CD8-positive, alpha-beta memory T cell (primary cell): ENCODE measurements at places on chromosomes 1 and 21. TPM values are rescaled to one million over a fixed set of nuclear protein-coding genes. Genes with fewer than 3 reads are reported as not detected.

The LAPTM5 gene
- polyA plus RNA-seq, result 589 TPM

The HSD3B1 gene
- not detected for polyA plus RNA-seq

The ELAPOR1 gene
- 15.7 TPM for polyA plus RNA-seq

The TRIM67 gene
- not detected for polyA plus RNA-seq

The PCSK9 gene
- not detected for polyA plus RNA-seq

The CELA3B gene
- polyA plus RNA-seq, result not detected

The RAB13 gene
- polyA plus RNA-seq, result not detected

The CA6 gene
- 3.7 TPM for polyA plus RNA-seq

The LIN28A gene
- not detected for polyA plus RNA-seq
